ENCODE measurements at places on chromosomes 7 and 10. TPM values are rescaled to one million over a fixed set of nuclear protein-coding genes. Genes with fewer than 3 reads are reported as not detected.

The SFRP5 gene
- not detected for total RNA-seq

The STAG3 gene
- 1.00 TPM for total RNA-seq

The TLX1 gene
- not detected for total RNA-seq

The FAM204A gene
- 84.1 TPM for total RNA-seq

The LIPK gene
- not detected for total RNA-seq

The PPP1R17 gene
- not detected for total RNA-seq

The GPNMB gene
- 280 TPM for total RNA-seq

The LIPM gene
- not detected for total RNA-seq

The ACSL5 gene
- total RNA-seq: 0.22 TPM

The PNLIPRP2 gene
- total RNA-seq: not detected

The GFRA1 gene
- total RNA-seq: not detected

The HOXA10 gene
- 12.6 TPM for total RNA-seq

The NUTM2E gene
- not detected for total RNA-seq

The IDI2 gene
- total RNA-seq: not detected

The PRXL2A gene
- 14.9 TPM for total RNA-seq

The TAS2R4 gene
- 1.1 TPM for total RNA-seq

The MINDY4 gene
- total RNA-seq: 6.7 TPM

The SLC13A1 gene
- not detected for total RNA-seq

The GNAI1 gene
- total RNA-seq: 56.4 TPM

The FAM3C gene
- total RNA-seq: 50.2 TPM

The SERPINE1 gene
- 462 TPM for total RNA-seq

The CACNA2D1 gene
- 61.6 TPM for total RNA-seq

The ACTL6B gene
- not detected for total RNA-seq

The PNLIPRP1 gene
- not detected for total RNA-seq

The UNCX gene
- not detected for total RNA-seq

The NMT2 gene
- total RNA-seq: 39.0 TPM

The MINPP1 gene
- 33.6 TPM for total RNA-seq

The PLA2G12B gene
- total RNA-seq: not detected

The CASP7 gene
- 28.9 TPM for total RNA-seq

The IFIT1B gene
- total RNA-seq: not detected

The KCND2 gene
- total RNA-seq: 2.0 TPM

The MLXIPL gene
- not detected for total RNA-seq

The OR2A5 gene
- total RNA-seq: not detected

The MYL10 gene
- total RNA-seq: not detected

The RAMP3 gene
- total RNA-seq: not detected

The CRPPA gene
- 1.3 TPM for total RNA-seq

The PLAC9 gene
- total RNA-seq: 1.9 TPM

The MRC1 gene
- 0.12 TPM for total RNA-seq

The PRPS1L1 gene
- total RNA-seq: not detected

The AOC1 gene
- not detected for total RNA-seq

The TMEM184A gene
- total RNA-seq: 0.11 TPM

The SFTPD gene
- not detected for total RNA-seq

The CFAP70 gene
- 0.44 TPM for total RNA-seq

The PVRIG gene
- total RNA-seq: not detected

The ASB4 gene
- not detected for total RNA-seq

The GJC3 gene
- total RNA-seq: not detected

The VWDE gene
- total RNA-seq: 0.33 TPM

The PHKG1 gene
- total RNA-seq: 0.66 TPM

The ASB10 gene
- total RNA-seq: not detected

The ITPRID1 gene
- not detected for total RNA-seq

The NME8 gene
- not detected for total RNA-seq

The STEAP1 gene
- 32.6 TPM for total RNA-seq

The VPS37D gene
- total RNA-seq: 9.2 TPM

The TMED4 gene
- 151 TPM for total RNA-seq

The MYOF gene
- total RNA-seq: 346 TPM

The GIMAP8 gene
- total RNA-seq: under 0.01 TPM

The RPEL1 gene
- under 0.01 TPM for total RNA-seq

All from uterine smooth muscle cell (primary cell).